ENCODE measurements at places on chromosomes 7 and 10.

GRCh38 chr7:22551768-22552513, 52.0 kb upstream of the STEAP1B start:
- no peak for DNase-seq

GRCh38 chr7:117011419-117012260, 58.3 kb downstream of the ST7 start:
- DNase-seq: no peak

DNA sequence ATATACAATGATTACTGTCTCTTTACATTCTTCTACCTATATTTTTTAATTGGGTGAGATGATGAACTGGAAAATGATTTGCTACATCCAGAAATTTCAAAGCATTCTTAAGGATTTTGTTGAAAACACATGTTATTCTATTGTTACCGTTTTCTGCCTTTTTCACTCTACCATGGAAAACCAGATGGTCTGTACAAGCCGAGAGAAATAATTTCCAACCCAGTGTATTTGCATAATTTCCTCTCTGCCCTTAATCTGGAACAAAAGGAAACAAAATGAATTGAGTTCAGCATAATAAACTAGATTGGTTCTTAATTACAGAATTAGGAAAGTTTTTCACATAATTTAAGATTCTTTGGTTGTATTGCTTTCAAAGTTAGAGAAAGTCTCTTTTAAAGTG, 211.2 kb downstream of the CACNB2 start:
- DNase-seq: no peak

- no peak for DNase-seq
Measured at GRCh38 chr10:92995509-92995908, 65.1 kb upstream of the CYP26C1 start.

GRCh38 chr10:26000971-26001370, 66.9 kb downstream of the MYO3A start:
- no peak for DNase-seq

- no peak for DNase-seq
Measured at GRCh38 chr7:30349170-30349569, 64.8 kb downstream of the ZNRF2 start.

- DNase-seq: no peak
Measured at GRCh38 chr7:87474533-87475358, 734 bp downstream of the ABCB4 start.

GRCh38 chr7:139384611-139385010, 24.9 kb downstream of the LUC7L2 start:
- DNase-seq: no peak

GRCh38 chr7:114158854-114159253, 240.0 kb upstream of the PPP1R3A start:
- no peak for DNase-seq

GRCh38 chr7:108308903-108309302, 147.3 kb downstream of the NRCAM start:
- no peak for DNase-seq

DNA sequence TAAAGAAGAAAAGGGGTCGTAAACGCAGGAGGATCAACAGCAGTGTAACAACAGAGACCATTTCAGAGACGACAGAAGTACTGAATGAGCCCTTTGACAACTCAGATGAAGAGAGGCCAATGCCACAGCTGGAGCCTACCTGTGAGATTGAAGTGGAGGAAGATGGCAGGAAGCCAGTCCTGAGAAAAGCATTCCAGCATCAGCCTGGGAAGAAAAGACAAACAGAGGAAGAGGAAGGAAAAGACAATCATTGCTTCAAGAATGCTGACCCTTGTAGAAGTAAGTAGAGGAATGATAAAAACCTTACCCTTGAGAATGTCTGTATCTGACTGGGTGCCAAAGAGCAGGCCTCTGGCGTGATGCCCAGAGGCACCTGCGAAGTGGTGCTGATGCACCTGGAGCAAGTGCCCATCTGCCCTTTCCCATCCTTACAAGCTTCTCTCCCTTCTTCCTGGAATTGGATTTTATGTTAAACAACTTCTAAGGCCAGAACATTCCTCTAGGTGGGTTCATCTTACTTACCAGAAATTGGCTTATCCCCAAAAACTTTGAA, 86.4 kb upstream of the SAMD8 start:
- no peak for DNase-seq

DNA sequence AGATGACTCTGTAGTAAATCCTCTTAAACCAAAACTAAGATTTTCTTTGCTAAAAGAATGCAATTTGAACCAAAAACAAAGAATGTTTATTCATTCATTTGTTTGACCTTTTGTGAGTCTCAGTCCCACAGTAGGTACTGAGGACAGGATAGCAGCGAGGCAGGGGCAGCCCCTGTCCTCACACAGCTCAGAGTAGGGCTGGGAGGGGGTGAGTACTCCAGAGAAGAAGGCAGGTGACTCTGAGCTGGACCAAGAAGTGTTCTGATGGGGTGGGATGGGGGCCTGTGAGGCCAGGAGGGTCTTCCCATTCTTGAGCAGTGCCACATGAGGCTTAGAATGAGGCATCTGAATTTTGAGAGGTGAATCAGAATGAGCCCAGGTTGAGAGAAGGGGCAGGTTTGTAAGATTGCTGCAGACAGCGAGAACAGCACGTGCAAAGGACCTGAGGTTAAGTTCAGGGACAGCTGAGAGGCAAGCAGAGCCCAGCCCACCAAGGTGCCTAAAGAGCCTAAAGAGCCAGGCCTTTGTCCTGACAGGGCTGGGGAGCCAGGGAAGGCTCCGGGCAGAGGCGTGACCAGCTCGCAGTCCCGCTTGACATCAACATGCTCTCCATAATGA, 56.9 kb upstream of the CHST15 start:
- DNase-seq: no peak

DNA sequence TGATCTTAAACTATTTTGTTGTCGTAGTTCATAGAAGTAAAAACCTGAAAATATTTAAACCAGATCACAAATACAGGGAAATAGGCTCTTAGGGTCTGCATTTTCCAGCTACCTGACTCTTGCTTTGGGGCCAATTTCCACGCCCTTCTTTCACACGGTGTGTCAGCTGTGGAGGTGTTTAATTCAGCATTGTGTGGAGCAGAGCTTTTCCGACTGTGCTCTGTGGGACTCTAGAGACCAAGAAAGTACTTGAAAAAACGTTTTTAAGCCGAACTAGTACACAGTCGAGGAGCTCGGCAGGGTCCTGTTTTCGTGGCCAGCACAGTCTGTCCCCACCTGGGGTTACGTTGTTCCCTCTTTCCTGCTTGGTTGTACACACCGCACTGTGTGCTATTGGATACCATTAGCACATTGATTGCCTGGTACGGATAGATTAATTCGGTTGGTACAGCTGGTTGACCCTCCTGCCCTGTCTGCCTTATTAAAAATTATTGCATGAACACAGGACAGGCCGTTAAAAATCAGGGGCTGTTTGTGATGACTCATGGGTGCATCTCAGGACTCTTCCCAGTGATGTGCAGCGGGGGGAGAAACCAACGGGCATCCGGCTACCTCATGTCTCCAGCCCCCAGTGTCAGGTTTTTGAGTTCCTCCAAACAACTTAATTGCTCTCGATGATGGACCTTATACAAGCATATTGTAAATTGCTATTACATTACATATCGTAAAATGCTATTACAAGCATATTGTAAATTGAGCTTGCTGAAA, 80.7 kb upstream of the BTBD16 start:
- no peak for DNase-seq

DNA sequence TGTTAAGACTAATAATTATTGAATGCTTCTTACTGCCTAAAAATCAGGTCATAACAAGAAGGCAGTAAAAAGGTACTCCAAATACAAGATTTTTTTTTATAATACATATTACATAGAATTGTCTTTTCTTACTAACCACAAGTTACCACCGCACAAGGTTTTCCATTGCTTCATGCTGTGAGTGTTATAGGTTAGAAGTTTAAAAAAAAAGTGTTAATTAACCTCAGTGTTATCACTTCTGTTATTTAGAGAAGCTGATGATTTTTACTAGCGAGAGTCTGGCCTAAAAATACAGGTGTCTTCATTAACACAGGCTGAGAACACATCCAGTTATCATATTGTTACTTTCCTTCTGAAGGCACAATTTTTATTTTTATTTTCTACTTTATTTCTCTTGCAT, 1281.9 kb upstream of the CELF2 start:
- DNase-seq: no peak

GRCh38 chr10:86078639-86079035, 288.0 kb downstream of the GRID1 start:
- no peak for DNase-seq

GRCh38 chr7:129401228-129401966, 32.8 kb upstream of the STRIP2 start:
- no peak for DNase-seq

DNA sequence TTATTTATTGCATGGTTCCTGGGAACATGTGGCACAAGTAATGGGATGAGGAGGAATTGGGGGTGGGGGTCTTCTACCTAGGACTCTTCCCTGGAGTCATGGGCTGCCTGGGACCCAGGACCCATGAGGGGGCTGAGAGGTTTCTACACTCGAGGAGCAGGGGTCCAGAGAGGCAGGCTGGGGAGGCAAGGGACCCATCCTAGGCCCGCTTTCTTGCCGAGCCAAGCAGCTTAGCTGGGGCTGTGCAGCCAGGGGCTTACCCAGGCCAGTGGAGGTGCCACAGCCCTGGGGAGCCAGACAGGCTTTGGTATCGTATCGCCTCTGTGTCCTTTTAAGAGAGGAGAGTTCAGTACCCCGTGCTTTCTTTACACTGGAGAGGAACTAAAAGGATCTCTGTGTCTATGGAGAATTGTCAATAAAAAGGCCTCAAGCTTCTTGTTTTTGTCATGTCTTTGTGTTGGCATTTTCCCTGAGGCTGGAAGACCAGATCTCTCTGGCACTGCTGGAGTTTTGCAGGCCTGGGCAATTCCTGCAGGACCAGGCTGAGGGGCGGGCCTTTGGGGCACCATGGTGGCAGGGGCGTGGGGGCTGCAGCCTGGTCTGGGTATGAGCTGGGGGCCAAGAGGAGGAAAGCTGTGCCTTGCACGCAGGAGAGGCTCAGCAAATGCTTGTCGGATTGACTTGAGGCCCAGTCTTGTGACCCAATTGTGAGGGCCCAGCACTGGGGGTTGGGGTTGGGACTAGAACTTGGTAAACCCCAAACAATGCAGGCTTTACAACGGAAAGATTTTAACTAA, 11.1 kb downstream of the SFRP5 start:
- no peak for DNase-seq
